ENCODE measurements at places on chromosomes 12 and 14.
A peak's percentile ranks its signal among the peaks of the same experiment; 100 is the strongest.

DNA sequence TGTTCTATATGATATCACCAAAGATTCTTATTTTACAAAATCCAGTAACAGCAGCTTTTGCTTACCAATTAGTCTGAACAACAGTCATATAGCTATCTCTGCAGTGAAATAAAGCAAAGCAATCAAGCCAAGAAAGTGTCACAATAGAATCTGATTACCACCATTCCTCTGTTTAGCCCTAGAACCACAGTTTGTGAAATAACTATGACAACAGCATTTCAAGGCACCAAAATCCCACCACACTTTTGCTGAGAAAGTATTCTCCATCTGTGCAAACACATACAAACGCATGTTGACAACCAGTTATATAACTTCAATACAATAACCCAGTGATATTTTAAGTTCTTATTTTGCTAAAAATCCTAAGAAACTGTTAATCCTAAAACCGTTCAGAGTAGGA is 7.4 kb downstream of the PPP1R13B start:
- H3K27ac ChIP-seq: no peak overlapping the region
- DNase-seq: no peak
- H3K36me3 ChIP-seq: peaks cover 8% of the 10 kb centered on the region
- no peak overlapping the region for H3K4me3 ChIP-seq
- H3K27me3 ChIP-seq: no peaks in the 10 kb centered on the region
- H3K4me1 ChIP-seq: peaks cover 15% of the 10 kb centered on the region

GRCh38 chr14:104139460-104140212 is 1.2 kb downstream of the KIF26A start:
- peaks cover 5% of the 10 kb centered on the region for H3K27me3 ChIP-seq
- H3K4me1 ChIP-seq: peaks cover 6% of the 10 kb centered on the region
- DNase-seq: peak; percentile 46
- H3K36me3 ChIP-seq: no peaks in the 10 kb centered on the region
- no peak overlapping the region for H3K27ac ChIP-seq

DNA sequence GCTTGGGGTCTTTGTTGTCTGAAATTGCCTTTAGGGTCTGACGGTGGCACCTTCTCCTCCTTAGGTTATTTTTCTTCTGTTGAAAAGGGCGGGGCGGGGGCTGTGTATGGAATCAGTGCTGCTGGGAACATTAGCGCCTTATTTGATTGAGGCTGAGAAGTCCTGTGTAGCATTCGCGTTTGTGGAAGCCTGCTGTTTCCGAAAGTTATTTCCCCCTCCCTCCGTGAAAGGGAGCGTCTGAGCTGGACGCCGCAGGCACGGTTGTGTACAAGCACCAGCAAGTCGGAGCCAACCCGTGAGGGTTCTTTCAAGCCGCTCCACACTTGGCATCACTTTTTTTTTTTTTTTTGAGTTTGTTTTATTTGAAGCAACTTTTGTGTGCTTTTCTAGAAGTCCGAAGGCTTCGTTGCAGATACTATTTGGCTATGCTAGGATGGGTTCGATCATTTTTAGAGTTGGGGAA is 1.1 kb downstream of the SYNE2 start:
- H3K27ac ChIP-seq: peak overlapping the region; percentile 86
- H3K27me3 ChIP-seq: no peaks in the 10 kb centered on the region
- peak; percentile 30 for DNase-seq
- H3K36me3 ChIP-seq: no peaks in the 10 kb centered on the region
- peak overlapping the region; percentile 98 for H3K4me3 ChIP-seq

GRCh38 chr12:69884386-69884785 is 59.4 kb downstream of the MYRFL start:
- peaks cover 2% of the 10 kb centered on the region for H3K27me3 ChIP-seq
- DNase-seq: no peak
- no peaks in the 10 kb centered on the region for H3K4me1 ChIP-seq
- H3K27ac ChIP-seq: no peak overlapping the region
